ENCODE measurements at places on chromosomes 16 and 17.
A peak's percentile ranks its signal among the peaks of the same experiment; 100 is the strongest.

DNA sequence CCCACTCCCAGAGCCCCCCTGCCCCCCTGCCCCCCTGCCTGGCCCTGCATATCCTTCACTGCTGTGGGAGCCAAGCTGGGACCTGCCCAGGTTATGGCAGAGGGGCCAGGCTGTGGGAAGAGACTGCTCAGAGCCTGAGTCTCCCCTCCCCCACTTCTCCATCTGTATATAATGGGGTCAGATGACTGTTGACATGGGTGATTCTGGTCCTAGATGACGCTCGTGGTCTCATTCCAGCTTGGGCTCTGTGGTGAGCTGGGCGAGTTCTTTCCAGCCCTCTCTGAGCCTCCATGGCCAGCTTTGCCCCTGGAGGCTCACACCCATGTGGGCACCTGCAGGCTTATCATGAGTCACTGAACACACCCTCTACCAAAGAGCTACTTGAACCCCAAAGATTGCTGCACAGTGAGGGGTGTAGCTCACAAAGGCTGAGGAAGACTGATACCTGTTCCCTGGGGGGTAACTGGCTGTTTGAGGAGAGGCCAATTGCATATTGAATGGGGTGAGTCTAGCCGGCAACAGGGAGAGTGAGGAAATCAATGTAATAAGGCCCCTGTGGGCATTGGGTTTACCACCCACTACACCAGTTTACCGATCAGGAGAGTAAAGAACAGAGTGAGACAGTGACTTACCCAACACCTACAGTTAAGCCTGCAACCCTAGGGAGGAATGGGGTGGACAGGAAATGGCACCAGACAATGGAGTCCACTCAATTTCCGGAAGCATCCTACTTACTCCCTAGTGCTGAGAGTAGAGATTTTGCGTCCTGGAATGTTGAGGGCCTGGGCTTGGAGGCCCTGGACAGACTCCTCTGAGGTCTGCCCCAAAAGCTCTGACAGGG is 4.2 kb upstream of the SREBF1 start:
- peak; percentile 29 for DNase-seq

DNA sequence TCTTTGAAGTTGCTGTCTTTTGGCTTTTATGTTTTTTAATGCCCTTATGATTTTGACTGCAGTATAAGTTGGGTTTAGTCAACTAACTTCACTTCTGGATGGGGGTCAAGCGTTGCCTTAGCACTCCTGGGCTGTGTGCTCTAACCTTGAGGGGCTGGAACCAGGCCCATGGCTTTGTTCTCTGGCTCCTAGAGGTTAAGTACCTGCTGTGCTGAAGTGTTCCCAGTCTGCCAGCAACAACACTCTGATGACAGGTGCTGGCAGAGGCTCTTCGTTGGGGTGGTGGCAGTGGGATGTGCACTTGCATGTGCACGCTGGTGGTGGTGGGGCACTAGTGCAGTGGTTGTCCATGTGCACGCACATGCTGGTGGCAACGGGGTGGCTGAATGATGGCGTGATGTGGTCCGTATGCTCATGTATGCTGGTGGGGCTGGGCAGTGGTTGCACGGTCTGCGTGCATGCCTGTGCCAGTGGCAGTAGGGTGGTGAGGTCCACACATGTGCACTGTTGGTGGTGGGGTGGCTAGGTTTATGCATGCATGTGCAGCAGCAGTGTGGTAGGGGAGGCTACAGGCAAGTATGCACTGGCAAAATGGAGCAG is 447.8 kb upstream of the GOT2 start:
- DNase-seq = no peak

GRCh38 chr16:324201-324450 is 28.4 kb downstream of the AXIN1 start:
- DNase-seq = no peak

DNA sequence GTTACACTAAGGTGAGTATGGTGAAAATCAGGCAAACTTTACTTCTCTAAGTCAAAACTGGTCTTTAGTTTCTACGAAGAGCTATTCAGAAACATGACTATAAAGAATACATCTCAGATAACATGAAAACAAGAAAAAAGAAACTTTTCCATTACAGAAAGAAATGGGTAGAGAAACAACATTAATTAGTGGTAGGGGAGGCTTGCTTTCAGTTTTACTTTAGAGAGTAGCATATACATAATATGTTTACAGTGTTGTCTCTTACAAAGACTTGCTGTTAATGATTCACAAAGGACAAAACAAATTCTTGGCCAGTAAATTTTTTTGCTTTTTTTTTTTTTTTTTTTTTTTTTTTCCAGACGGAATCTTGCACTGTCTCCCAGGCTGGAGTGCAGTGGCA is 34.2 kb downstream of the CRLF3 start:
- DNase-seq = no peak

GRCh38 chr17:47702391-47702995 is 8.5 kb downstream of the TBKBP1 start:
- no peak for DNase-seq

GRCh38 chr17:39237586-39237985 is 11.8 kb upstream of the STAC2 start:
- DNase-seq = no peak

- no peak for DNase-seq
Observed at GRCh38 chr17:38748892-38749222, 721 bp upstream of the PCGF2 start.

- DNase-seq = no peak
Observed at GRCh38 chr17:50583641-50584040, 23.1 kb downstream of the CACNA1G start.

DNA sequence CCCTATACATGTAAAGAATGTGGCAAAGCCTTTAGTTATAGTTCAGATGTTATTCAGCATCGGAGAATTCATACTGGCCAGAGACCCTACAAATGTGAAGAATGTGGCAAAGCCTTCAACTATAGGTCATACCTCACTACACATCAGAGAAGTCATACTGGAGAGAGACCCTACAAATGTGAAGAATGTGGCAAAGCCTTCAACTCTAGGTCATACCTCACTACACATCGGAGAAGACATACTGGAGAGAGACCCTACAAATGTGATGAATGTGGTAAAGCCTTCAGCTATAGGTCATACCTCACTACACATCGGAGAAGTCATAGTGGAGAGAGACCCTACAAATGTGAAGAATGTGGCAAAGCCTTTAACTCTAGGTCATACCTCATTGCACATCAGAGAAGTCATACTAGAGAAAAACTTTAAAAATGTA is 42.5 kb downstream of the ZNF267 start:
- DNase-seq = no peak

DNA sequence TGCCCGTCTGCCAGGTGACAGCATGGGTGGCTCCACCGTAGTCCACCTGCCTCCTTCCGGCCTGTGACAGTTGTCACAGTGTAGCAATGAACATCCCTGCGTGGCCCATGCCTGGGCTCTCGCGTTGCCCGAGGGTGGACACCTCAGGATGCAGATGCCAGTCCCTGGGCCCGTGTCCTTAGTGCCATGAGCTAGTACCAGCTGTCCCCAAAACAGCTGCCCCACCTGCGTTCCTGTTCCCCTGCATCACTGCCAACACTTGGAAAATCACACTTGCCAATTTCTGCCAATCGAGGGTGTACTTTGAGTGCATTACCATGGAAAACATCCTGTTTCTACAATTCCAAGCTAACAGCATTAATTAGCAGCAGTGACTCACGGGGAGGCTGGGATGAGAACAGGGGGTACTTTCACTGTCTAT is 9.0 kb upstream of the C16orf95 start:
- DNase-seq = no peak

DNA sequence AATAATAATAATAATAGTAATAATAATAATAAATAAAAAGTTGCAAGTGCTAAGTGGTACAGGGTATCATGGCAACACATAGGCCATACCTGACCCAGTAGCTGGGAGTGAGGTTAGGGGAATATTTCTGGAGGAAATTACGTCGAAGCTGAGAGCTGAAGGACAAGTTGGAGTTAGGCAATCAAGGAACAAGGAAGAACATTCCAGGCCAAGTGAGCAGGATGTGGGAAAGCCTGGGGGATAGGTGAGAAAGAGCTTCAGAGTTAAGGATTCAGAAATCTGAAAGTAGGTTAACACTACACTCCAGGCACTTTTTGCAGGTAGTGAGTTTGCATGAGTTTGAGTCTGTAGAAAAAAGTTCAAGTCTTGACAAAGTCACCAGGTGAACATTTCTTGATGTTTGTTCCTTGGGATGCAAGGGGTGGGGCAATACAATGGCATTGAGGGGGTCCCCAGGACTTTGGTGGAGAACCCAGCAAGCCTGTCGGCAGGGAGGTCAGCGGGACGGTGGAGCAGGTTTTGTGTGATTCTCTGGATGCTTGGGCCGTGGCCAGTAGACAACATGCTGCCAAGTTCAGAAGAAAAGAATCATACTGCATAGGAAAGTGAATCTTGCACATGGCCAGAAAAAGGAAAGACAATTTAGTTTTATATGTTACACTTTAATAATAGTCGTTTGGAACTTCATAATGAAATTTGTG is 27.7 kb upstream of the MPHOSPH6 start:
- DNase-seq = no peak

DNA sequence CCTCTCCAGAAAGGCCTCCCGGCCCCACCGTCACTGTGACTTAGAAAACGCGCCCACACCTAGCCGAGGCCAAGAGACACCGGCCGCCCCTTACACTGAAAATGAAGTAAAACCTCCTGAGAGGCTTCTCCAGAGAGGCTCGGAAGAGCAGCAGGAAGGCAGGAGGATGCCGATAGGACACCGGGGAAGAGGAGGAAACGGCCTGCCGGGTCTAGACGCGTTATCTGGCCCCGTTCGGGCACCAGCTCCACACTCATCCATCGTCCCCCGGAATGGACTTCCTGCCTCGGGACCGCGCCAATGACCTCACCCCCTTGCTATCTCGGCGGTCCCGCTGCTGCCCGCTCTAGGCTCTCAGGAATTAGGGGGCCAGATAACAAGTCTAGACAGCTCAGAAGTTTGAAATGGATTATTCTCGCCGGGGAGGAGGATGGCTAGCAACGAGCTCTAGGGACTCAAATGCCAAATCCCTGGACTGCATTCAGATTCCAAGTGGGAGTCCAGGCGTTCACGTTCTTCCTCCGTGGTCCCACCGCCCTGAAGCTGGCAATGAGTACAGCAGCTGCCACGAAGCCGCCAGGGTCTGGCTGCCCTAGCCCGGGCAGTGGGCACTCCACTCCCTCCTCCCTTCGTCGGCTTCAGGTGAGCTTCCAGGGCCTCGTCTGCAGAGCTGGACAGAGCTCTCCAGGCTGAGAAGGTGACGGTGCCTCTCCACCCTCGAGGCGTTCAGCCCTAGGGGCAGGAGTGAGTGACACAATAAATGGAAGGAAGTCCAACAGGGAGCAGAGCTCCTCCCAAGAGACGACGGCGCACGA is 350.9 kb downstream of the FOXL1 start:
- no peak for DNase-seq

- no peak for DNase-seq
Observed at GRCh38 chr16:69111216-69111875, 5.9 kb downstream of the HAS3 start.

GRCh38 chr17:38556239-38556638 is 49.5 kb downstream of the SRCIN1 start:
- no peak for DNase-seq

- DNase-seq = peak; percentile 19
Observed at GRCh38 chr16:68985855-68986254, 119.6 kb upstream of the HAS3 start.

DNA sequence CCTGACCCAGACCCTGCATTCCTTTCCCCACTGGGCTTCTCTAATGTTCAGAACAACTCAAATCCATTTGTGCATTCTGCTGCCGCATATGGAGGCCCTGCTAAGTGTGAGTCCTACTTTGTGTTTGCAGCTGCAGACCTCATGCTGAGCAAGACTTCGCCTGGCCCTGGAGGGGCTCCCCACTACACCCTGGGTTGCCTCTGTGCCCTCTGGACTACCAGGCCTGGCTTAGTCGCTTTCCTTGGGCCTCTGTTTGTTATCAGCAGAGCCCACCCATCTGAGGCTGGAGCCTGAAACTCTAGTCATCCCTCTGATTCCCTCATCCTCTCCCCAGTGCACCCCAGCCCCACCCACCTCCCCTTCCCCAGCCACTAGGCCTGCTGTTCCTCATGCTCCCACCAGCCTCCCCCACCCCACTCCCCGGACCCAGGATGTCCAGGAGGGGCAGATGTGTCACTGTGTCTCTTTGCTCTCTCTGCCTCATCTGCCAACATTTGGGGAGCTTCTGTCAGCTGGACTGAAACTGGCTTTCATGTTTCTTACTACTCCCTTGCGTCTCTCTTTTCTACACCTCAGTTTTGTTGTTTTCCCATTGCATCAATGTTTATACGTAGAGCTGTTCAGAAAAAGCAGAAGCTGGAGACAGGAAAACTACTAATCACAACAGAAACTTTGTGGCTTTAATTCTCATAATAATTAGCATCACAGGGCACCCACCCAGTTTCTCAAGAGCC is 17.9 kb upstream of the CD300E start:
- no peak for DNase-seq

GRCh38 chr16:3971261-3971660 is 90.7 kb upstream of the CREBBP start:
- peak; percentile 70 for DNase-seq

Data from adipocyte (in vitro differentiated cells).